ENCODE measurements at places on chromosomes 4 and X.

- DNase-seq: no peak
Measured at GRCh38 chr4:156766846-156767245, 204.8 kb downstream of the PDGFC start.

GRCh38 chr4:38082424-38083385 lies 122.5 kb downstream of the PTTG2 start:
- no peak for DNase-seq

DNA sequence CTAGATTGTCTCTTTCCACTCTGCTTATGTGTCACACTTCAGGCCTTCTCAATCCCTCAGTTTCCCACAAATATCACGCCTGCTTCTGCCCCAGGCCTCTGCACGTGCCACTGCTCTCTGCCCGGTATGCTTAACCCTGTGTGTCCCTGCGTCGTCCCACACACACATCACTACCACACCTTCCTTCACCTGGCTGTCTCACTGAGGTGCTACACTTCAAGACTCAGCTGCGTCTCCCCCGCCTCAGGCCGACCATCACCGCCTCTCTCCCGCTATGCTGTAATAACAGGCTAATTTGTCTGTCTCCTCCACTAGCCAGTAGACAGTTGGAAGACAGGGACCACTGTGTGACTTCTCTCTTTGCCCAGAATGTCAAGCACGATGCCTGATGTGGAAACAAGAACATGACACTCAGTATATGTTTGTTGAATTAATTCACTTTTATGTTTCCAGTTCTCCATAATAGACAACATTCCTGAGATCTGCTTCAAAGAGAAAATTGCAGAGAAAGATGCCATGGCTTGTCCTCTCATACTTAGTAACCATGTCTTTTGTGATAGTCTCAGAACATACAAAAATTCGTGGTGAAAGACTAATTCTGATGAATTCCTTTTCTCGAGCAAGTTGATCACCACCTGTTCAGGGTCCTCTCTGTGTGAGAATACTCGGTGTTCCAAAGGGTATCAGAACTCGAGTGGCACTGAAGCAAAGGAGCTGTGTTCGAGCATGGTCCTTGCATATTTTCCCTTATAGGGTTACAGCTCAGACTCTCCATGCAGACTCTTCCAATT lies 54.2 kb downstream of the AFAP1 start:
- DNase-seq: no peak

GRCh38 chr4:78971776-78972175 lies 32.5 kb upstream of the PAQR3 start:
- no peak for DNase-seq

- DNase-seq: no peak
Measured at GRCh38 chrX:35696760-35697234, 101.3 kb upstream of the MAGEB16 start.

GRCh38 chr4:48247142-48247877 lies 22.3 kb downstream of the TEC start:
- DNase-seq: no peak

- DNase-seq: no peak
Measured at GRCh38 chrX:45351478-45351877, 150.8 kb upstream of the DIPK2B start.

GRCh38 chrX:20796450-20796849 lies 529.7 kb upstream of the RPS6KA3 start:
- no peak for DNase-seq

DNA sequence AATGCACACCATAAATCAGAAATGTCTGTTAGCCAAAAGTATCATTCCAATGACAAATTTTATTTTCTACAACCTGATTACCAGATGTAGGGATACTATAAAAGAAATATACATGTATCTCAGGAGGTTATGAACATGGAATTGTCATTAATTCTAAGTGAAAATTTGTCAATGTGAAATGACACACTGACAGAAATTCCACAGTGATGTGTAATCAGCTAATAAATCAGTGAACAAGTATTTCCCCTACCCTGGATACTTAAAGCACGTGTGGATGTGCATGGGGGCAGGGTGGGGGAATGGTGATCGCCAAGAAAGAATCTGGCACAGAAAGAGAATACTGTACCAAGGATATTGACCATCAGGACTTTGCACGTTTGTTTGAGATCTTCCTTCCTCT lies 123.6 kb downstream of the SH3RF1 start:
- DNase-seq: no peak

GRCh38 chr4:526189-526909 lies 27.3 kb downstream of the PIGG start:
- DNase-seq: no peak

GRCh38 chr4:4968161-4968725 lies 51.0 kb downstream of the CYTL1 start:
- DNase-seq: no peak

DNA sequence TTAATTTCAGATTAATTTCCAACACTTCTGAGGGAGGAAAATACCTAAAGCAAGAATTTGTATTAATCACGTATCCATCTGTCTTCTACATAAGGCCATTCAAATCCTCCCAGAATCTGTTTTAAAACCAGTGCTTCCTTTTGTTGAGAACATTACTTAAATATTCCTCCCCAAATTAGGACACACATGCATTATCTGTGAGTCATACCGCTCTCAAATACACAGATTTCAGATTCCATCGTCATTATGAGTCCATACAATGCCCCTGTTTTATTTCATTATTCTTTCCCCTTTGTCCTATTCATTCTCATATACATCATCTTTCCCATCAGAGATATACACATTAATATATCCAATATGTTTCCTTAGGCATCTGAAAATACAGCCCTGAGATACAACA lies 57.3 kb upstream of the PRSS12 start:
- no peak for DNase-seq

DNA sequence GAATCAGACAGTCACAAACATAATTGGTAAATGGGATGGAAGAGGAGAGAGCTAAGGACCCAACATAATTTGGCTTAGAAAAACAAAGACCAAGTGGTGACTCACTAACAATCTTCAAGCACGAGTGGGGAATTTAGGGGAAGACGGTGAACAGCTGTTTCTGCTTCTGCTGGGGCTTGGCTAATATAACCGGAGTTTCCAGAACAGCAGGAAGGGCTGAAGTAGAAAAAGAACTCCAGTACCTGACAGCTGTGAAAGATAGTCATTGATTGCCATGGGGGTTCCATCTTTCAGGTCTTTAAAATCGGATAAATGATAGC lies 290.9 kb upstream of the LDB2 start:
- DNase-seq: no peak

DNA sequence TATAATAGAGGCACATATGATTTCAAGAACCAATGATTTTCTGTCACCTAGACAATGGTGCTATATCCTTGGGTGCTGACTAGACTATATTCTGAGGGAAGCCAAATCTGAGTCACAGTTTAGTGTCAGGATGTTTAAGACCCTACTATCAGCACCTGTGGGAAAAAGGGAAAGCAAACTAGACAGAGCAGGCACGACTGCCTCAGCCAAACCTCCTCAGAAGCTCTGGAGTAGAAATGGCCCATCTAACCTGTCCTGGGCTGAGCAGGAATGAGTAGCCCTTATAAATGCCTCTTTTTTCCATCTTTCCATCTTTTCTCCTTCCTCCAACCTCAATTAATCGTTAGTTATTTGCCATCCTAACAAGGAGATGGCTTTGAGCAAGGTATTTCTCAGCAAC lies 80.4 kb upstream of the TECRL start:
- DNase-seq: no peak

DNA sequence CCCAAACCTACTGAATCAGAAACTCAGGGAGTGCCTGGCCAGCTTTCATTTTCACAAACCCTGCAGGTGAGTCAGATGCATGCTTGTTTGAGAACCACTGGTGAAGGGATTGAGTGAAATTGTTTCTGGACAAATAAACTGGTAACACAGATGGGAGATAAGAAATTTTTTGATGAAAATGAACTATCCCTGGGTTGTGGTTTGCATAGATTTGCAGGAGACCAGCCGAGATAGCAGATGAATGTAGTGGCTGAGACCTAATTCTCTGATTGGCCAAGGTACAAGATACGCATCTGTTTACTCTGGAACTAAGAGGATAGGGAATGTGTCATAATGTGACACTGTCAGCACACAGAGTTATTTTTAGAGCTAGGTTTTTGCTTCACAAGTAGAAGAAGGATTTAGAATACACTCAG lies 117.8 kb upstream of the NOCT start:
- DNase-seq: no peak

DNA sequence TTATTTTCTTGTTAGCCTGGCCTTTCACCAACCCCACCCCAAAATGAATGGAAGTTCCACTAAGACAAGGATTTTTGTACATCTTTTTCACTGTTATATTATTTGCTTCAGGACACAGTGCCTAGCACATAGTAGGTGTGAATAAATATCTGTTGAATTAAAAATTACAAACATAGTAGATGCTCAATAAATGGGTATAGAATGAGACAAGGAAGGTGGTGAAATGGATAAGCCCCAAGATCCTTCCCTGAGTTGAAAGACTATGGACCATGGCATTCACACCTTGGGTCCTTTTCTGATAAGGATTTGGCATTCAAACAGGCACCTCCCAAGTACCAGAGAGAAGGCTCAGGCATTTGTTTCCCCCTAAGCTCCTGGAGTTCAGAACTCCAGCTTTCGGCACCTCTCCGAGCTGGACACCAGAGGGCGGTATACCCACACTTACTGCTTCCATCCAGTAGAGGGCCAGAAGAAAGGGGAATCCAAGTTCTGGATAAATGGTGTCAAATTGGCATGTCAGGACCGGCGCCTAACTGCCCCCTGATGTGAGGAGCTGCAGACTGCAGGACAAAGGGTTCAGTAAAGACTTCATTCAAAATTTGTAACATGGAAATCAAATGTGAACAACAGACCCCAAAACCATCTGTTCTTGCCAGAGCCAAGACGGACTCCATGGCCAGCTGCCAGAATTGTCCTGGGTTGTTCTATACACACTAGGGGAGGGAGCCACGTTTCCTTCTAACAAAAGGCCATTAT lies 193.0 kb downstream of the GPC3 start:
- peak; percentile 2 for DNase-seq

DNA sequence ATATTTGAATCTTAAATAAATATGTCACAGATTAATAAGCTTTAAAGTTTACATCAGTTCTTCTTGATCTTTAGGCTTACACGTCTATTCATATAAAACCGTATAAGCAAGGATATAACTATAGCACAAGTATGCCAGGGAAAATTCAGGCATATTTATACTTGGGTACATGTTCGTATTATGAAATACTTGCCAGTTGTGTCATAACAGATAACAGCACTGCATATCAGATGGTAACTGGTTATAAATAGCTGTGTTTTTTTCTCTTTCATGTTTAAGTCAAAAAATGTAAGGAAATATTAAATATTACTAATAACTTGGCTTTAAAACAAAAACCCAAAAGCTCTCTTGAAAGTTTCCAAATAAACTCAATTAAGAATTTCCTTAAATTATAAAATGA lies 17.5 kb downstream of the BRWD3 start:
- no peak for DNase-seq

- DNase-seq: no peak
Measured at GRCh38 chr4:84753321-84753972, 170.5 kb downstream of the CDS1 start.

DNA sequence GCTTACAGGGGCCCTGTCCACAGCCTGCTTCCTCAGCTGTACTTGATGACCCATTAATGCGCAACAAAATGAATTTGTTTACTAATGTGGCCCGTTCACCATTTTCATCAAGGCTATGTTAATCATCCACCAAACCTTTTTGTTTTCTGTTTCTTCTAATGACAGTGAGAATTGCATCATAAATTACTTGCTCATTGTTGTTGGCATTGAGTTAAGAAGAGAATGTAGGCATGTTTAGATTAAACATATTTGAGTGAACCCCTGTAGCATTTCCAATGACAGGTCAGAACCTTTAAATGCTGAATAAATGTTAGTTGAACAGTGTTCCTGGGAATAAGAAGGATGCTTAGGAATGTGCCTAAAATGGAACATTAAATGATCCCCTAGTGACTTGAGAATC lies 183.4 kb downstream of the SPRY1 start:
- no peak for DNase-seq

GRCh38 chr4:176735300-176735699 lies 57.4 kb downstream of the VEGFC start:
- DNase-seq: no peak

- no peak for DNase-seq
Measured at GRCh38 chr4:174631901-174632758, 109.8 kb upstream of the HPGD start.

DNA sequence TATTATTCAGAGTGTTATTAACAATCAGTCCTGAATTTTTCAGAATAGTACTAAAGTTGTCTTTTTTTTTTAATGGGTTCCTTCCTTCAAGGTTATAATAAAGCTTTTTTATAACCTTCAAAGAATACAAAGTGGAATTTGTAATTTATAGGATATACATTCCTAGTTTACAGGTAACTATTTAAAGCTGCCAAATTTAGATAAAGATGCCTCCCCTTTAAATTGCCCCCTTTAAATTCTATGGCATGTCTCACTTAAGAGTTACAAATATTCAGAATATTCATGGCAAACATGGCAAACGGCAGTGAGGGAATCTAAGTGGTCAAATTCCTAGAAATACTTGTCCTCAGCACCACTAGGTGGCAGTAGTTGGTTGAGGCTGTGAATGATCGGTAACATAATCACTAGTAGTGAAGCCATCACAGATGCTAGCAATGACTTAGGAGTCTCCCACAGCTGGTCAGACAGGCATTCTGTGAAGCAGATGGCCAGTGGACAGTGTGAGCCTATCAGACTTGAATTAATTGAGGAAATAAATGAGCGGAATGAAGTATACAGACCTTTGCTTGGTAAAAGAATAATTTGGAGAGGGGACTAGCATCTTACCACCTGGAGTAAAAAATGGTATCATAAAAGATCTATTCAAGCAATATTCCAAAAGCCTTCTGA lies 86.4 kb downstream of the CBR4 start:
- DNase-seq: peak; percentile 25

GRCh38 chr4:18247189-18247588 lies 225.6 kb upstream of the LCORL start:
- no peak for DNase-seq

DNA sequence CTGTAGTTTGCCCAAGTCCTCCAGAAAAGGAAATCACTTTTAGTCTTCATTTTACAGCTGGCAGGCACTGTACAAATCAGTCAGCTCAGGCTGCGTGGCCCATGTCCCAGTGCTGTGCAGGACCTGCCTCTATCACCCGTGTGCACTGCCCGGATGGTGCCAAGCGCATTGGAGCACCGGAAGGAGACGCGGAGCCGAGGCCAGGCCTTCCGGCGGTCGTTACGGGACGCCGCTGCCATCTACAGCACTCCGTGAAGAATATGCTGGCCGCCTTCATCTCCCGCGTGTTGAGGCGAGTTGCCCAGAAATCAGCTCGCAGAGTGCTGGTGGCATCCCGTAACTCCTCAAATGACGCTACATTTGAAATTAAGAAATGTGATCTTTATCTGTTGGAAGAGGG lies at the start of gene PDHA2:
TSS of gene PDHA2 (plus strand) at position 203 of the 400 bp plus-strand sequence. CDS start at position 261, 58 bp downstream.
- DNase-seq: no peak

GRCh38 chr4:1678244-1678643 lies 5.9 kb downstream of the FAM53A start:
- DNase-seq: no peak

DNA sequence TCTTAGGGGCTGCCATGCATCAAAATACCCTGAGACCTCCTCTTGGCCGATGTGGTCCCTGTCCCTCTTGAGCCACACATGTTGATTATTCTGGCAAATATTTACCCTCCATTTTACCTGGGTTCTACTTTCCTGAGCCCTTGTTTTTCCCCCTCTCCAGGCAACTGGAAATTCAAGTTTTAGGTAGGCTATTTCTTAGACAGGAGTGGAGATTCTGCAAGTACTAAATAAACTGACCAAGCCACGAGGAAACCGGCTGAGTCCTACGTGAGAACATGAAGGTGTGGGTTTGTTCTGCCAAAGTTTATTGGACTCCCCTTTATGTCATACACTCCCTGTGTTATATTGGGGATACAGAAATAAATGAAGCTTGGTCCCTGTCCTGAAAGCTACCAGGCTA lies 88.1 kb downstream of the RTL5 start:
- DNase-seq: no peak
